ENCODE measurements at places on chromosomes 2 and 18.

- DNase-seq = no peak
These were observed 234.0 kb downstream of the ACKR3 start for GRCh38 chr2:236803621-236804020.

GRCh38 chr2:150134223-150134857, 353.1 kb downstream of the RND3 start:
- DNase-seq = no peak

- DNase-seq = no peak
These were observed 7.3 kb downstream of the FOSL2 start for GRCh38 chr2:28399956-28400355.

- DNase-seq = no peak
These were observed 115.5 kb downstream of the COL6A3 start for GRCh38 chr2:237298151-237299118.

- DNase-seq = no peak
These were observed 102.1 kb upstream of the HS6ST1 start for GRCh38 chr2:128420776-128421175.

- no peak for DNase-seq
These were observed 47.8 kb upstream of the FOSL2 start for GRCh38 chr2:28344756-28345373.

Measured in occipital lobe (tissue), 3 donors.